ENCODE measurements at places on chromosomes 12 and 14.
A peak's percentile ranks its signal among the peaks of the same experiment; 100 is the strongest.

DNA sequence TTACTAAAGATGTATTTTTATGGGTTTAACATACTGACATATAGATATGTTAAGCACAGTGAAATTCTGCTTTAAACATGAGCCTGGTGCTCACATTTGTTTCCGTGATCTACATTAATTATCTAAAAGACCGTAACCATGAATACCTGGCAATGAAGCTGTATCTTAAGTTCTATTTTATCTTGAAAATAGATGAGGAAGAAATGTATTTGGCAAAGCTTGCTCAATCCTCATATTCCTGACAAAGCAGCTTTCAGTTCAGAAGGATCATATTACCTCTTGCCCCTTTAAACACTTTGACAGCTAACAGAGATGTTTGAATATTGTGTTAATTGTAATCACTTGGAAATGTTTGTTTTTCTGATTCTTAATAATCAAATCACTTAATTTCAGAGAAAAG lies 9.8 kb downstream of the EPYC start:
- DNase-seq: no peak

DNA sequence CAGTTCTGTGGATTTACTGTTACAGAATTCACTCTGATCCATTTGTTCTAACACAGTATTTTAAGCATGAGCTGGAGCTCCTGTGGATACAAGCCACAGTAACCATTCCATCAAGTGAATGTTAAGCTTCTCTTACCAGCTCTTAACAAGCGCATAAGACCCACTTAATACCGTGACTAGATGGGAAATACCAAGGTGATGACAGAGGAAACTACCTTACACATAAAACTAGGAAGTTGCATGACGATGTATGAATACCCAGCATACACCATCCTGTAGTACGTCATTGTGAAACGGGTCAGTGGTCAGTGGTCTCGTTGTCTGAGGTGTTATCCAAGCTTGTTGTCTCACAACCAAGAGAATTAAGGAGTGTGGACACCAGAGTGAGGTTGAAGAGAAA lies 2.0 kb upstream of the GALC start:
- DNase-seq: peak; percentile 55

DNA sequence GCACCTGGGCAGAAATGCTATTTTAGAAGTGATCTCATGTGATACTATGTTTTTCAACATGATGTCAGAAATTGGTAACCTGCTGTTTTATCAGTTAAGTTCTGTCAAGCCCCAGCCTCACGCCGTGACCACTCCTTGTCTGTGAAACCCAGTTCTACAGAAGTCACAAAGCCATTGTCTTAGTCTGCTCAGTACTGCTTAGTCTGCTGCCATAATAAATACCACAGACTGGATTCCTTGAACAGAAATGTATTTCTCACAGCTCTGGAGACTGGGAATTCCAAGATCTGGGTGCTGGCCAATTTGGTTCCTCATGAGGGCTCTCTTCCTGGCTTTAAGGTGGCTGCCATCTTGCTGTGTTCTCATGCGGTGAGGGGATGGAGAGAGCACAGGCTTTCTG lies 176.9 kb downstream of the PRKCH start:
- no peak for DNase-seq

DNA sequence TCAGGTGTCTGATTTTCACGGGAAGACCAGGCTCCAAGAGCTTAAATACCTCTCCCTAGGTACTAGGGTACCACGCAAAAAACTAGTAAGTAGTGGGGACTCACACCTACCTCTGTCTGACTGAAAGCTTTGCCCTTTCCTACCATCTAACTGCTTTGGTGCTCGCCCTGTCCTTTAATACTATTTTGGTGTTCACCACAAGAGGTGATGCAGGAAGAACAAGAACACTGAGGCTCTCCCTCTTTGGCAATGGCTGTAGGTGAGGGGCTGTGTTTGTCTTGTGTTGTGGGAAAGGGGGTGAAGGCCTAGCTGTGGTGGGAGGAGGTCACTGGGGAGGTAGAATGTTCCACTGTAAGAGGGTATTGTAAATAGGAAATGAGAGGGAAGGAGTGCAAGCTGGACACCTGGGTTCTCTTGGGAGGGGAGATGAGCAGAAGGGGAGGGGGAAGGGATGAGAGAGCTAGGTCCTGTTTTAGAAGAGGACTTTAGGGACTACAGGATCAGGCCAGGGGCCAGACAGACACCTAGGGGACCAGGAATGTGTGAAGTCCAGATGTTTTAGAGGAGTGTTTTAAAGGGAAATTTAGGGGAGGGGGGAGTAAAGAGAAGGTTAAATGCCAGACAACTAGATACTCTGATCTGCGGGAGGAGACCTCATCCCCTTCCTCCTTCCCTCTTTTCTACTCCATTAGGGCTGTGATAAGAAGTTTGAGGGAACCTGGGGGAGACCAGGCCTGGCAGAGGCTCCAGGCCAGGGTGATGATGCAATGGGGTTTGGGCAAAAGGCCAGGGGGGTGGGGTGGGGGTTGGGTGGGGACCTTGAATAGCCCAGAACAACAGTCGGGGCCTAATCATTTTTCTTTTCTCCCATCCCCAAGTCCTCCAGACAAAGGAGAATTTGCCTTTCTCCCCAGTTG lies 2.1 kb downstream of the ITGA5 start:
- peak; percentile 25 for DNase-seq

GRCh38 chr12:56128670-56129205 lies 671 bp downstream of the ESYT1 start:
- DNase-seq: no peak

DNA sequence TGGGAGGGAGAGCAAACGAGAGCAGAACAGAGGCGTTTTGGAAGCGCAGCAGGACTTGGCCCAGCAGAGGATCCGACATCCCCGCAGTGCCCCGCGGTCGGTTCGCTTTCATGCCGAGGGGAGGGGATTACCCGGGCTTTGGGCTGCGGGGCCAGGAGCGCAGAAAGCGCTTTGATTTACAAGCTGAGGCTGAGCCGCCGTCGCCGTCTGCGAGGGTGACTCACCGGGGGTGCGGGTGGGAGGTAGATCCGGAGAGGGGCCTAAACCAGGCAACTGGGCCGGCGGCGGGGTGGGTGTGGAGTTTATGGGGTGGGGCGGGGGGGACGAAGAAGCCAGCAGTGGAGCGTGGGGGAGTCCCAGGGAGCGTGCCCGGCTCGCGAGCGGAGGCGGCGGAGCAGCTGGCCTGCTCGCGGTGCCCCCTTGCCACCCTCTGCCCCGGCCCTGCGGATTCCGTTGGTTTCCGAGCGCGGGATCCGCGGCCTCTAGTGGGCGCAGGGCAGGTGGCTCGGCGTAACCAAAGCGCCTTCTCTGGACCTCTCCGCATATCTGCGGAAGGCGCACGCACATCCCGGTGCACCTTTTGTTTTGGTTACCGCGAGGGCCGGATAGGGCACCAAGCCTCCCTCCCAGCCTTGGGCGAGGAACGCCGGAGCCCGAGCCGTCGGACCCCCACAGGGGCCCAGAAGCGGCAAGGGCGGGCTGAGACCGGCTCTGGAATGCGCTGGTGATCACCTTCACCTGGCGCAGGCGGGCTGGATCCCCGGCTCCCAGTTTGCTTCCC lies 2.6 kb downstream of the SIX4 start:
- no peak for DNase-seq

DNA sequence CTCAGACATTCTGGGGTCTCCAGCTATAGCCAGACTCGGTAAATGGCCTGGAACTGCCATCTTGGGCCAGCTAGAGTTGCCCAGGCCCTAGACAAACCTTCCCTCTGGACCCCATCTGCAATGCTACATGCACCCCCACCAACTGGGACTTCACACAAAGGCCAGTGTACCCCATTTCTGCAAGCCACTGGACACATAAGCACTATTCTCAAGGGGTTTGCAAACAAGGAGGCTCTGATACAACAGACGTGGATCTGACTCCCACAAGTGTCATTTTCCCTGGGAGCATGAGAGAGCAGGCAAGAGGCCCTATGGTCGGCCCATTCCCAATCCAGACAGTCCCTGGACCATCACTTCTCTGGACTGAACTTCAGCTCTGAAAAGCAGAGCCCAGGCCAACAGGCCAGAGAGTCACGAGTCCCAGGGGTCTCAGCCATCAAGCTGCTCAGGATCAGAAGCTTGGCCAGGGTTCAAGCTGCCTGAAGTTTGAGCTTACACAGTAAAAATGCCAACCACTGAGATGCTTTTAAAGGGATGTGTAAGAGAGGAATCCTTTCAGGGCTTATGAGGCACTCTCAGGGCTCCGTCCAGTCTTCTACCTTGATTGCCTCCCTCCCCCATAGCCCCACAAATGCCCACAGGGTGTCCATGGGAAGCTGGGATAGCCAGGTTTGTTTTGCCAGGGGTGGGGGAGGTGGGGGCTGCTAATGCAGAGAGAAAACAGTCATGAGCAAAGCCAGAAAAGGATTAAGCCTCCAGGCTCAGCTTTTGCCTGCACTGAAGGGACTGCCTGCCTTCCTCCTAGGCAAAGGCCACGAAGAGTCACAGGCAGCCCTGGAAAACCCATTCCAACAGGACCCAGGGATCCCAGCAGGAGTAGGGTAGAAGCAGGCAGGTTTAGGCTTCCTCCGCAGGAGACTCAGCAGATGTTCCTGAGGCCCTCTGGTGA lies 31.7 kb upstream of the PNMA1 start:
- no peak for DNase-seq

- DNase-seq: no peak
These were observed 20.1 kb upstream of the USP44 start for GRCh38 chr12:95571369-95571768.

DNA sequence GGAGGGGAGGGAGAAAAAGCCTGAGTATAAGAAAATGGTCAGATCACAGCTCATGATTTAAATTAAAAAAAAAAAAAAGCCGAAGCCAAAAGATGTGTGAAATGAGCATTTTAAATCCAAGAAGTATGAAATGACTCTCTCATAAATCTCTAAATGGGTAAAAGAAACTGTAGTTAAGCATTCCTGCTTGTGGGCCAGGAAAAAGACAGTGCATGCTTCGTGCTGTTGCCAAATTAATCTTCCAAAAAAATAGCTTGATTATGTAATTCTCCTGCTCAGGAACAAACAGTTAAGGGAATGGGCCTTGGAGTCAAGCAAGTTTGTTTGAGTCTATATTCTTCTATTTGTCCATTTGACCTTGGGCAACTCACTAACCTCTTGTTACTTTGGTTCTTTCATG lies 325.4 kb upstream of the SEL1L start:
- DNase-seq: no peak

DNA sequence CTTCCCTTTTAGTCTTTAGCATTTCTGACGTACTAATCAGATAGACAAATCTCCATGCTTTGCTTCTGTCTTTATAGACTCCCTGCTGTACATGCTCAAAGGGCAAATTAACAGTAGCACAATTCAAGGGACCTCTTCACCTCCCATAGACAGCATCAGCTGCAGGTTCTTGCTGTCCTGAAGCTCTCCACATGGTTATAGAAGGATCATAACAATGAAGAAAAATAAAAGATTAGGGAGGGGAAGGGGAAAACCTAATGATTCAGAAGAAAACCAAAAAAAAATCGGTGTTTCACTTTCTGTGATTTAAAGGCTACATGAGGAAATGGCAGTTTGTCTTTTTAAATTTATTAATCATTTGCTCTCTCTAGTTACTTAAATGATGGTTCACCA lies 155.5 kb downstream of the PTCSC3 start:
- no peak for DNase-seq

DNA sequence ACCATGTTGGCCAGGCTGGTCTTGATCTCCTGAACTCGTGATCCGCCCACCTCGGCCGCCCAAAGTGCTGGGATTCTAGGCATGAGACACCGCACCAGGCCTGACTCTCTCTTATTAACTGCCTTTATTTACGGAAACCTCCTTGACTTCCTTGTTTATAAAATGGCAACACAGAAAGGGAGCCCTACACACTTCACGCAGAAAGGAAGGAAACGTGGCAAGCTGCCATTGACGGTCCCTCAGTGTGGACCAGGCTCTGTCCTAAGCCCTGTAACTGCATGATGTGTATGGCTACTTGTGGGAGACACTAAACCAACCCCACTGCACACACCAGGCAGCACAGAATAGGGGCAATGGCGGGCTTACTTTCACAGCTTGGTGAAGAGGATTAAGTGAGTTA lies 11.7 kb downstream of the CINP start:
- DNase-seq: no peak

DNA sequence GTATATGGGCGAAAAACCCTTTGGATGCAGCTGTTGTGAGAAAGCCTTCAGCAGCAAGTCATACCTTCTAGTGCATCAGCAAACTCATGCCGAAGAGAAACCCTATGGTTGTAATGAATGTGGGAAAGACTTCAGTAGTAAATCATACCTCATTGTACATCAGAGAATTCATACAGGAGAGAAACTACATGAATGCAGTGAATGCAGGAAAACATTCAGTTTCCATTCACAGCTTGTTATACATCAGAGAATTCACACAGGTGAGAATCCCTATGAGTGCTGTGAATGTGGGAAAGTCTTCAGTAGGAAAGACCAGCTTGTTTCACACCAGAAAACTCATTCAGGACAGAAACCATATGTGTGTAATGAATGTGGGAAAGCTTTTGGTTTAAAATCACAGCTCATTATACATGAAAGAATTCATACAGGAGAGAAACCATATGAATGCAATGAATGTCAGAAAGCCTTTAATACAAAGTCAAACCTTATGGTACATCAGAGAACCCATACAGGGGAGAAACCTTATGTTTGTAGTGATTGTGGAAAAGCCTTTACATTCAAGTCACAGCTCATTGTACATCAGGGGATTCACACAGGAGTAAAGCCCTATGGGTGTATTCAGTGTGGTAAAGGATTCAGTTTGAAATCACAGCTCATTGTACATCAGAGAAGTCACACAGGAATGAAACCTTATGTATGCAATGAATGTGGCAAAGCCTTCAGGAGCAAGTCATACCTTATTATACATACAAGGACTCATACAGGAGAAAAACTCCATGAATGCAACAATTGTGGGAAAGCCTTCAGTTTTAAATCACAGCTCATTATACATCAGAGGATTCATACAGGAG lies 21.4 kb downstream of the ZNF268 start:
- no peak for DNase-seq

- DNase-seq: no peak
These were observed 103.2 kb upstream of the DYRK2 start for GRCh38 chr12:67545298-67545697.

- DNase-seq: no peak
These were observed 86.8 kb downstream of the ADGRD1 start for GRCh38 chr12:131040491-131040890.

DNA sequence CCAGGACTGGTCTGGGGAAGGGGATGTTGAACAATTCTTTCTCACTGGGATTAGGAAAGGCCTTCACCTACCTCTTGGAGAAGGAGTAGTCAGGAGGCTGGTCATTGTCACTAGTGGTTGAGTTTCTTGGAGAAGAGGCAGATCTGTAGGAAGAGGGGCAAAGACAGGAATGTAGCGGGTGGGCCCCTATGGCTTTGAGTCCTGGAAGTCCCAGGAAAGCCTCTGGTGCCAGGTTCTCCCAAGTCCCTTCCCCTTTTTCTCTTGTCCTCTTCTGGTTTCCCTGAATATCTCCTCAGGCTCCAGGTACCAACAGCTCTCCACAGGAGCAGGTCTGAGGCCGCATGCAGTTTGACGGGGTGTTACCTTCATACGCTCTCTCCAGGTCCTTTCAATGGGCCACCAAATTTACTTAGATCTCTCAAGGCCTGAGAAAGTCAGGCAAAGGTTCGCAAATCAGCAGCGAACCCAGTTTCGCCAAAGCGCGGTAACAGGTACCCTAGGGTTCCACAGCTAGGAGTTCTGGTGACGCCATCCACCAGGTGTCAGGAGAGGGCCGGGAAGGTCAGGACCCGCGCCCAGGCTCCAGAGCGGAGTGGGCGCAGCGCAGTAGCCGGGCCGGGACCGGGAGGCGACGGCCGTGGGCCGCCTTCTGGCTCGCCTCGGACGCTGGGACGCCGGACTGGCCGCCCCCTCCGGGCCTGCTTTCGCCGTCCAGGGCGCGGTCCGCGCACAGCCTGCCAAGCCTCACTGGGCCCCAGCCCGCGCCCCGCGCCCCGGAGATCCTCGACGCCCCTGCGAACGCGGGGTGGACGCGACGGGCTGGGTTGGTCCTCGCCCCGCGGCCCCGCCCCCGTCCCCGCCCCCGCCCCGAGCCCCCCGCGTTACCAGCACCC lies 795 bp downstream of the SMAGP start:
- DNase-seq: no peak
